ENCODE measurements at places on chromosomes 4 and X. TPM values are rescaled to one million over a fixed set of nuclear protein-coding genes. Genes with fewer than 3 reads are reported as not detected.

CSAG2 gene
- total RNA-seq = not detected

BTC gene
- total RNA-seq = not detected

DNA sequence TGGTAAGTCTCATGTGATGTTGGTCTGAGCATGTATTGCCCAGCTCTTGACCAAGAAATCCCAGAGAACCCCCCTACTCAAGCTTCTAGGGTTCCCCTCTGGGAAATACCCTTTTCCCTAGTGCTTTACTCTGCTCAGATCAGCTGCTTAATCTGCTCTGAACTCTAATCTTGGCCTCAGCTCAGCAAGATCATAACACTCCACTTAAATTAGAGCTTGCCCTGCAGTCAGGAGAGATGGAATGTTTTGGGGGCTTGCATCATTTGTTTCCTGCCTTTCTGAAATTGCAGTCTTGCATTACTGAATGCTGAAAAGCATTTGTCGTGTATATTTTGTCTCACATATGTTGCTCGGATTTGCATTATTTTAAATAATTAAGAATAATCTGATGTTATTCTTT is 1153.6 kb downstream of the FSTL5 start:
- no peak for DNase-seq
- no peaks in the 10 kb centered on the region for H3K27me3 ChIP-seq
- H3K4me1 ChIP-seq = no peaks in the 10 kb centered on the region

DNA sequence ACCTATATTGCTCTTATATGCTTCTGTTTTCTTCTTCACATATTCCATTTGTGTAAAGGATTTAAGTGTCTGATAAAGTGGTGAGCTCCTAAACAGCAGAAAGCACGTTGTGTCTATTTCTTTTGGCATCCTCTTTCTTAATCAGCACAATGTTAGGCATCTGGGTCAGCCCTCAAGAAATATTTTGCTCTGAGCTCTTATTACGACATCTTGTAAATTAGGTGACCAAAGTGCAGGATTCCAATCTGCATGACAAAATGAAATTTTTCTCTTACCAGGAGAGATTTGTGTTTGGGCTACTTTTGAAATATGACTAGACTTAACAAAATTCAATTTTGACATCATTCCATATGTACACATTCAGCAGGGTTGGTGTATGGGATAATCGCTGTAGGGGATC is 210.0 kb upstream of the IGFBP7 start:
- no peak for DNase-seq
- no peak overlapping the region for H3K27ac ChIP-seq
- H3K4me1 ChIP-seq = no peaks in the 10 kb centered on the region
- H3K27me3 ChIP-seq = no peaks in the 10 kb centered on the region
- no peak overlapping the region for H3K4me3 ChIP-seq
- H3K36me3 ChIP-seq = no peaks in the 10 kb centered on the region

GRCh38 chr4:18850867-18851266 is 829.3 kb upstream of the LCORL start:
- H3K27ac ChIP-seq = no peak overlapping the region
- H3K4me1 ChIP-seq = no peaks in the 10 kb centered on the region
- no peaks in the 10 kb centered on the region for H3K36me3 ChIP-seq
- no peak for DNase-seq
- no peak overlapping the region for H3K4me3 ChIP-seq

DNA sequence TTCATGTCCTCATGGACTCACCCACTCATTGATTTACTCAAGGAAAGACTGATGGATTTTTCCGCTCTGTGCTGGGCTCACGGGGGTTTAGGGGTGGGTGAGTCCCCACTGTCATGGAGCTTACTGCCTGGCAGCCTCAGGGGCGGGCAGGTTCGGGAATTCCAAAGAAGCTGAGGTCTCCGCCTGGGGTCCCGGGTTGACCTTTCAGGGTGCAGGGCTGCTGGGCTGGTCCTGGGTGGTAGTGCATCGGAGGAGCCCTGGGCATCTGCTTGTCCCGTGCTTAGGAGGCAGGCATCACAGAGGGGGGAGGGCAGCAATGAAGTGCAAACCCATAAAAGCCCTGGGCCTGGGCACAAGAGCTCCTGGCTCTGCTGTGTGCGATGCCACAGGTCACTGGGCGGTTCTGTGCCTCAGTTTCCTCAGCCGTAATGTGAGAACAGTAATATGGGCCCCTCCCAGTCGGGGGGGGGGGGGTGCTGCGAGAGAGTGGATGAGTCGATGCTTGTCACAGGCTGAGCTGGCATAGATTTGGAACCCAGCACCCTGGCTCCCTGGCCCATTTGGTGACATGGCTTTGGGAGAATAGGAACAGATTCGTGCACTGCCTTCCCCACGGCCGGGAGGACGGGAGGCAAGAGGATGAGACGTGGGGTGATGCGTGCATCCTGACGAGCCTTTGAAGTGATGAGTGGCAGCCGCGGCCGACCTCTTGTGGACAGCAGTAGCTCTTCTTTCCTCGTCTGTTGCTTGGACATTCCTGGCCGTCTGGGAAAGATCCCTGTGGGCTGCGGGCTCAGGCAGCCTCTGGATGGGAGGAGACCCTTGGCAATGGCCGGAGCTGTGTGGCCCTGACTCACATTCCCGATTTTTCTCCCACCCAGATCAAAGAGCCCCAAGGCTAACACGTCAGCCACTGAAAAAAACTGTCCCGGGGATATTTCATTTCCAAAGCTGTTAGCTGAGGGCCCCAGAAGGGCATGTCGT is 42.0 kb downstream of the PSAPL1 start:
- no peak overlapping the region for H3K27ac ChIP-seq
- H3K4me3 ChIP-seq = no peak overlapping the region
- no peak for DNase-seq
- no peaks in the 10 kb centered on the region for H3K36me3 ChIP-seq

DNA sequence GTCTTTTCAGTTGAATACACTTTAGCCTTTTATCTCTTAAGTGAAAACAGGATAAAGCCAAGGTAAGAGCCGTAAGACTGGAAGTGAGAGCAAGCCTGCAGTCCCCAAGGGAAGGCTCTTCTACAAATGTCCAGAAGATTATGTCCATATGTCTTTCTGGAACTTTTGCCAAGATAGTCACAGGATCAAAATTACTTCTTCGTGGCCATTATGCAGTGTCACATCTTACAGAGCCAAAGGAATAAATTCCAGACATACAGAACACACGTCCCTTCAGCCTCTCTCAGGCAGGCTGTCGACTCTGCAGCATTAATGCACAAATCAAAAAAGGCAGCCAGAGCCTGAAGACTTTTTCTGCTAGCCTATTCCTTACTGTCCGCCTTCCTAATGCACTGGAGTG is 10.9 kb upstream of the GATB start:
- no peaks in the 10 kb centered on the region for H3K36me3 ChIP-seq
- H3K27ac ChIP-seq = no peak overlapping the region
- no peak overlapping the region for H3K4me3 ChIP-seq
- H3K27me3 ChIP-seq = peaks cover 5% of the 10 kb centered on the region

GRCh38 chrX:2502668-2503519 is 2.1 kb upstream of the DHRSX start:
- H3K4me1 ChIP-seq = peaks cover 26% of the 10 kb centered on the region
- no peaks in the 10 kb centered on the region for H3K36me3 ChIP-seq
- H3K27me3 ChIP-seq = no peaks in the 10 kb centered on the region
- H3K27ac ChIP-seq = no peak overlapping the region

- H3K4me1 ChIP-seq = no peaks in the 10 kb centered on the region
- no peak overlapping the region for H3K27ac ChIP-seq
- H3K4me3 ChIP-seq = no peak overlapping the region
- no peaks in the 10 kb centered on the region for H3K27me3 ChIP-seq
Measured at GRCh38 chr4:37438564-37439279, 194.2 kb downstream of the NWD2 start.

DNA sequence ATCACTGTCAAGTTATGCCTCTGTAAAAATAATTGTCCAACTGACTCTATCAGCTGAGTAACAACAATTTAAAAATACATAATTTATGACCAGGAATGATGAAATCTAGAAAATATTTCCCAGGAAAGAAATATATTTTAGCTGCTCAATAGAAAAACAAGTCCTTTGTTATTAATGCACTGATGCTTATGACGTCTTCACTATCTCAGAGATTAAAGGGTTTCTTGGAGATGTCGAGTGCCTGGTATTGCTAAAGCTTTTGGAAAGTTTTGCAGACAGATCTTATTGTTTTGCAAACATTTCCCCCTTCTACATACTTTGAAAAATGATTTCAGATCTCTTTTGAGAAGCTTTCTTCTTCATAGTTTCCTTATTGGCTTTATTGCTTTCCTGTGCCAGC is 154.6 kb upstream of the RPS6KA3 start:
- H3K4me1 ChIP-seq = peaks cover 14% of the 10 kb centered on the region
- H3K4me3 ChIP-seq = no peak overlapping the region
- H3K36me3 ChIP-seq = no peaks in the 10 kb centered on the region
- no peak overlapping the region for H3K27ac ChIP-seq

DNA sequence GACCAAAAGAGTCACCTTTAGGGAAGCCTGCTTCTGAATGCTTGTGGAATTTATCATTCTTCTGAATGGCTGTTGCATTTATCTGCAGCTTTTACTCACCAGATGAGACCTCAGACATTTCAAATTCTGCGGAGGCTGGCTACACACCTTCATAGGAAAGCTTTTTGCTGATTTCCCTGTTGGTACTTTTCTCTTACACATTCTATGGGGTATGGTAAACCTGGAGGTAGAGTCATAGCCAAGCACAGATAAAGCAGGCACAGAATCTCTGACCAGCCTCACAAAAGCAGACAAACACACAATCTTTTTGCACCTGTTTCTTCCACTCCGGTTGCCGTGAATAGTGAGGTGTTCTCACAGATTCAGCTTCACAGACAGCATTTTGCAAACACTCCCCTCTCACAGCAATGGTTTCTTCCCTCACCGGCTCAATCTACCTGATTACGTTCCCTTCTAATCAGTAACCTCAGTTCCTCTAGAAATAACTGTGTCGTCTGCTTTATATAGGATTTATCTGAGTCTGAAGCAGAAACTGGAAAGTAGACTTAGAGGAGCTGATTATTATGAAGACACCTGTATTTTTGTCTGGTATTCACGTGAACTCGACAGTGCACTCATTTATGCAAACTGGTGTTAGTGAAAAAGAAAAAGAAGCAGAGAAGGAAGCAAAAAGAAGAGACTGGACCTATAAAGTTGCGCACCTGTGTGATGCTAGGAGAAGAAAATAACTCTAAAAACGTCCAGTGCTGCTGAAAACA is 83.1 kb downstream of the DMD start:
- no peak overlapping the region for H3K27ac ChIP-seq
- H3K4me1 ChIP-seq = no peaks in the 10 kb centered on the region
- H3K36me3 ChIP-seq = no peaks in the 10 kb centered on the region
- H3K4me3 ChIP-seq = no peak overlapping the region

GRCh38 chr4:2094545-2094944 is 35.4 kb downstream of the NAT8L start:
- no peak overlapping the region for H3K4me3 ChIP-seq
- H3K36me3 ChIP-seq = no peaks in the 10 kb centered on the region
- DNase-seq = peak; percentile 5
- H3K27me3 ChIP-seq = no peaks in the 10 kb centered on the region
